Right lobe of liver (tissue), 6 donors: ENCODE measurements at places on chromosomes 6 and 20.

GRCh38 chr6:33423777-33424176 is 3.9 kb downstream of the SYNGAP1 start:
- no peak for DNase-seq

DNA sequence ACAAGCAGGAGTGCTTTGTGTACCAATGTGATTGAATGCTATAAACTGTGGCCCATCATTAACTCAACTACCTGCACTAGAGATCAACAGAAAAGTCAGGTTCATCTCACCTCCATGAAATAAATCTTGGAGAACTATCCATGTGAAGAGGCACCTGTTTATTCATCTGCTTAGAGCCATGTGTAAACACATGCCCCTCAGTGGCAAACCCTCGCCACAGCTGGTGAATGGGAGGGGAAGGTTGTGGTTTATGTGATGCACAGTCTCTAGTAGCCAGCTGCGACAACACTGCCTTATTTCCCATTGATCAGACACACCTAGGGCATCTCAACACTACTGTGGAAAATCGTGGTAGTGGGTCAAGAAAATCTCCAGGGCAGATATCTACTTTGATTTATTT is 640.2 kb downstream of the PTPRT start:
- no peak for DNase-seq

- no peak for DNase-seq
Observed at GRCh38 chr6:17493286-17493685, 99.9 kb downstream of the CAP2 start.

- no peak for DNase-seq
Observed at GRCh38 chr20:36474563-36474962, 66.8 kb upstream of the MYL9 start.

DNA sequence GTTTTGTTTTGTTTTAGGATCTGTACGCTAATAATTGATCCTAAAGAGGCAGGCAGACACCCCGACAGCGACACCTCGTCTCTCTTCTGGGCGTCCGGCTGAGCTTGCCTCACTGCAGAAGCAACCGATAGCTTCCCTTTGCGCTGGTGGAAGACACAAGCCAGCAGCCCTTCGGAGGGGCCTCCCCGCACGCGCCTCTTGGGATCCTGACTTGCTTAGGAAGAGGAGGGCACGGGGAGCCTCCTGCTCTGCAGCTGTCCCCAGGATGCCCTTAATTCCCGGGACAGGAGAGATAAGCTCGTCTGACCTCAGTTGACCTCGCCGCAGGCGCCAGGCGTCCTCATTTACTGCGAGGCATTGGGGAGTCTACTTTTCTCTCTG is 94.0 kb downstream of the CD83 start:
- DNase-seq: peak; percentile 72

- no peak for DNase-seq
Observed at GRCh38 chr6:47357827-47358226, 48.1 kb upstream of the TNFRSF21 start.

DNA sequence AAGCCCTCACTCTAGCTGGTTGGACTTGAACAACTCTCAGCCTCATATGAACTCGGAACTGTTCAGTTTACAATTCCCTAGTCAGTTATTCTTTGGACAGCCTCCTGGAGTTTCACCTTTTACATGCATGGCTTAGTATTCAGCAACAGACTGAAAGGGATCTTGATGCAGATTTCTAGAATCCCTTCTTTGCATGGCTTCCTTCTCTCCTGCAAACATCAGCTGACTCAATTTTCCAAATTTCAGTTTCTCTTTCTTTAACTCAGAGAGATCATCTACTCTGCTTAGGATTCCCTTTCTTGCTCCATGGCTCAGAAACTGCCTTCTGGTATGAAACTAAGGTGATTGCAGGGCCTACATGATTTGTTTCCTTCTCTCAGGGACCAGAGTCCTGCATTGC is 99.6 kb downstream of the CEP57L1 start:
- DNase-seq: no peak
